ENCODE measurements at places on chromosomes 1 and 21. TPM values are rescaled to one million over a fixed set of nuclear protein-coding genes. Genes with fewer than 3 reads are reported as not detected.

CLDN8 gene
- not detected for total RNA-seq

KIF21B gene
- total RNA-seq = 0.32 TPM

SDE2 gene
- 31.5 TPM for total RNA-seq

AADACL3 gene
- not detected for total RNA-seq

KIF26B gene
- 12.1 TPM for total RNA-seq

PTPN22 gene
- 0.86 TPM for total RNA-seq

UBE2Q1 gene
- total RNA-seq = 36.3 TPM

RNF186 gene
- total RNA-seq = not detected

LRRC7 gene
- total RNA-seq = 0.32 TPM

CITED4 gene
- 1.7 TPM for total RNA-seq

ALX3 gene
- not detected for total RNA-seq

- peak; percentile 56 for DNase-seq
Measured at GRCh38 chr21:26715878-26716506, 129.2 kb downstream of the ADAMTS1 start.

- no peak for DNase-seq
Measured at GRCh38 chr1:8077602-8078001, 51.5 kb upstream of the ERRFI1 start.

DNA sequence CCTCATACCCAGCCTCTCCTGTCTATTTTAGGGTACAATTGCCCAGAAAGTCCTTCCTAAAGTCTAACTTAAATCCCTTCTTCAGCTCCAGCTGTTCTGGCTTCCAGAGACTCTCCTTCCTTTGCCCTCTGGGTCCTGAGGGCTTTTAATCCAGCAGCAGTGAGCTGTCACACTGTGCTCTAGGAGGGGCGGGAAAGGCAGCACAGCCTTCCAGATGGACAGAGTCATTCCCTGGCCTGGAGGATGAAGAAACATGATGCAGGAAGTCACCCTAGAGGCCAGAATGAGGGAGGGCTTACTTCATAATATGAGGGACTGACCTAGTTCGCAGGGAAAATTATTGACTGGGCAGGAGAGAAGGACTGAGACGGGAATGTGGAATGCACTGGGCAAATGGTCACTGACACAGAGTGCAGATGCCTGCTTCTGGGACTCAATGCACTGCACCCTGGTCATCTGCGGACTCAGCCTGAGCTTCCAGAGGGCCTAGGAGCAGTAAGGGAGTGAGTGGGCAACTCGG lies 1.3 kb downstream of the SH2D2A start:
- DNase-seq = peak; percentile 93

DNA sequence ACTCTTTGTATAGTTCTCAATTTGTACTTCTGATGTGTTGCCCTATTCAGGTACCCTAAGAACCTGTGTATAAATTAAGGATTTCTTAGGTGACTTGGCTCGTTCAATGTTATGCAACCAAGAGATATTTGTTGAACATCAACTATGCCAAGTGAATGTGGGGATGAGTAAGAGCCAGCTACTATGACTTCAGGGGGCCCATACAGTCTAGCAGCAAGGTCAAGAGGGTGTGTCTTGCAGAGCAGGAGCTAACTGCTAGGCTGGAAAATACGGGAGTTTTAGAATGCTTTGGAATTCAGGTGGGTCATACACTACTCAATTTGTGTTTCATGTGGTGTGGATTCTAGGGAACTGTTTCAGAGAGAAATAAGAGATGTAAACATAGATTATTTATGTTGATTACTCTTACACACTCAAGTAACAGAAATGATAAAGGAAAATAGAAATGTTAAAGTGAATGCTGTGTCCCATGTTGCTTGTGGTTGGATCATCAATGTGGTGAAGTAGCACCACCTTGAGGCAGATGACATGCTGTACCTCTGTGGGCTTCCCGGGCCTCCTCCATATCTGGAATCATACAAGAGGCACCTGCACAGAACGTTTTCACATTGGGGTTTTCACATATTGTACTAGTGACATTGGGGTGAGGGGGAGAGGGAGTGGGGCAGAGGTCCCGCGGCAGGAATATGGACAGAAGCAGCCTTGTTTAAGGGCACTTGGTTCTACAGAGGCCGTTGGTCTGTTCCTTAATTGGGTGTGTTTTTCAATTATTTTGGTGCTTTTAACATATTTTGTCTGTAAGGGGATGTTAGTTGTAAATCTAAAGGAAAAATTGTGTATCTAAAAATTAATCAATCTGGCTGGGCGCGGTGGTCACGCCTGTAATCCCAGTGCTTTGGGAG lies 12.4 kb downstream of the ARPC5 start:
- DNase-seq = peak; percentile 64

- no peak for DNase-seq
Measured at GRCh38 chr1:36567601-36568341, 85.1 kb upstream of the CSF3R start.

- DNase-seq = peak; percentile 17
Measured at GRCh38 chr1:151828921-151829320, 2.7 kb downstream of the RORC start.

DNA sequence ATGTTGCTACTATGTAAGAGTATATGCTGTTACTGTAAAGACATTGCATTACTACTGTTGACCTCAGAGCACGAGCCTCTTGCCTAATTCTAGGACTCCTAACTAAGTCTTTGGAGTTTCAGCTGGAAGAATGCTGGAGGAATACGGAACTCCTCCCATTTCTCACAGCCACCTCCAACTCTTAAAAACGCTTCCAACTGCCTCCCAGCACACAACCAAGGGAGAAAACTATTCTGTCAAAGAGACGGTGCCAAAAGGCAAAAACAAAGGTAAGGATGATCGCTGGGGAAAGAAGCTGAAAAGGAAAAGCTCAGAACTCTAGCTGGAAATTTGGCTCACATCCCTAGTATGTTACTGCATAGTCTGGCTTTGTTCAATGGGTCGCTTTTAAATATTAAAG lies at the start of gene FMO2:
TSS of gene FMO2 (plus strand) at position 210 of the 400 bp plus-strand sequence. CDS start 414 bp downstream, outside the sequence.
- peak; percentile 54 for DNase-seq

DNA sequence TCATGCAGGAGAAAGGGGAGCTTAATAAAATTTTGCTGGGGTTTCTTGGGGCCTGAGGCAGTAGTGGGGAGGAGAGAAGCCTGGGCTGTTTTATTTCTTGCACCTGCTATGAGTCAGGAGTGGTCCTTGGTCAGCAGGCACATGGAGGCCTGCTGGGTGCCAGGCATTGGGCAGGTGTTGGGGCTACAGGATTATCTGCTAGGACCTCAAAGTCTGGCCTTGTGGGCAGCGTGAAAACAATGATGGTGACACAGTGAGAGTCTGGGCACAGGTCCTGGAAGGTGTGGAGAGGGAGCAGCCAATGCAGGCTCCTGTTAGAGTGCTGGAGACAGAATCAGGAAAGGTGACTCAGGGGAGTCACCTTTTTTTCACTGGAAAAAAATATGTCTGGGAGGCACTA lies 17.2 kb downstream of the ROR1 start:
- DNase-seq = no peak

- DNase-seq = peak; percentile 36
Measured at GRCh38 chr1:11664336-11665065, 501 bp downstream of the FBXO6 start.

DNA sequence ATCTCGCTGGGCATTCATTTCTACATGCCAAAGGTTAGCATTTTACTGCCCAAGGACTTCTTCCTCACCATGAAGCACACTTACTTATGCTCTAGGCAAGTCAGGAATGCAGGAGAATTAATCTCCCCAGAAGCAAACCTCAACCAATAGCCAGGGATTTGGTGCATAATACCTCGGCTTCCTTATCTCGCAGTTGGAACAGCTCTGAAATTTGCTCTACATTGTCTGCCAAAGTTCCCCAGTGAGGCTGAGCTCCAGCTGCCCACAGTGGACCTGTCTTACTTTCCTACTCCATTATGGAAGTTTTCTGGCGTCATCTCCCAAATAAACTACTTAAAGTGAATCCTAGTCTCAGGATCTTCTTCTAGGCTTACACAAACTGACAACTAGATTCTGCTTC lies 57.6 kb upstream of the PPM1J start:
- DNase-seq = no peak

DNA sequence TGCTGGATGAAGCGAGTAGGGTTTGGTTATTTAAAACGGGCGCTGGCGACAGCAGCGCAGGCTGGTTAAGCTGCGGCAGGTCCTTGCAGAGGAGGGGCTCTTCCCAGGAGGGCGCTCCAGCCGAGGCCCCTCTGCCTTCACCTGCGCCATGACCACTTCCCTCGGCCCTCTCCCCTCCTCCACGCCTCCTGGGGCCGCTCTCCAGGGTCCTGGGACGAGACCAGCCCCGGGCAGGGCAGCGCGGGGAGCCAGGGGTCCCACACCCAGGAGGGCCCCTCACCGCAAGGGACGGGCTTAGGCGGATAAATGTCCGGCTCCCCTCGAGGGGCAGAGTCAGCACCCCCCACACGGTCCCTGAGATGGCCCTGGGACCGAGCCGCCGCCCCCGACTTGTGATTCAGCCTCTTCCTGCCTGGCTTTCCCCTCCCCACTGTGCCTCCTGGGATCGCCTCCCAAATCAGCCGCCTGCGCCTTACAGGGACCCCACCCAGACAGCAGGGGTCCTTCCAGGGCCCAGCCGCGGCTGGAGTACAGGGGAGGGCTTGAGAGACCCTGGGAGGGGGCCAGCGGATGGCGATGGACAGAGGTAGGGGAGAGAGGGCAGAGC lies 380.7 kb downstream of the MATN1 start:
- DNase-seq = no peak

GRCh38 chr1:89873770-89874169 lies 52.9 kb downstream of the LRRC8D start:
- peak; percentile 87 for DNase-seq

- DNase-seq = no peak
Measured at GRCh38 chr1:39652554-39652953, 13.1 kb upstream of the HEYL start.

DNA sequence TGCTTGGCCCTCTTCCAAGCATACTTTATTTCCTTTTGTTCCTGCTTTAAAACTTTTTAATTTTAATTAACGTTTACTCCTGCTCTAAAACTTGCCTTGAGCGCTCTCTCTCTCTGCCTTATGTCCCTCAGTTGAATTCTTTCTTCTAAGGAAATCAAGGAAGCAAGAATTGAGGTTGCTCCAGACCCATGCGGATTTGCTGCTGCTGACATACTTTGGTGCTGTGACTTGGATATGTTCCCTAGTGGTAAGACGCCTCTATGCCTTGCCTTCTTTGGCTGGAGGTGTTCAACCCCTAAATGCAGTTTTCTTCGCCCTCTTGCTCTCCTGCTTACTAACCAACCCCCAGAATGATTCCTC lies 148.1 kb downstream of the ADSS2 start:
- no peak for DNase-seq

DNA sequence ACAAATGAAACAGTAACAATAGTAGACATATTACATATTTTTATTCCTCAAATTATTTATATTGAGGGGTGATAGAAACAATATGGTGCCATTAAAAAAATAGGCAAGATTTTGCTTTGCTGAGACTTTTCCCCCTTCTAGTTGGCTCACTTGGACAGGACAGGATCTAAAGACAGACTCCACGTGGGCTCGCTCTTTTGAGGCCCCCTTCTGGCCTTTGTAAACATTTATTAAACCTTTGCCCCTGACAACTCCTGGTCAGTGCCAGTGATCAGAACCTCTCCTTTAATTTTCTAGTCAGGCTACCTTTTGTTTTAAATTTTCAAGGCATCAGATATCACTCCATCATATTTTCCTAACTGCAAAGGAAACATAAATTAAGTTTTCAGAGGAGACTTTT lies 49.7 kb upstream of the IFI44L start:
- no peak for DNase-seq

DNA sequence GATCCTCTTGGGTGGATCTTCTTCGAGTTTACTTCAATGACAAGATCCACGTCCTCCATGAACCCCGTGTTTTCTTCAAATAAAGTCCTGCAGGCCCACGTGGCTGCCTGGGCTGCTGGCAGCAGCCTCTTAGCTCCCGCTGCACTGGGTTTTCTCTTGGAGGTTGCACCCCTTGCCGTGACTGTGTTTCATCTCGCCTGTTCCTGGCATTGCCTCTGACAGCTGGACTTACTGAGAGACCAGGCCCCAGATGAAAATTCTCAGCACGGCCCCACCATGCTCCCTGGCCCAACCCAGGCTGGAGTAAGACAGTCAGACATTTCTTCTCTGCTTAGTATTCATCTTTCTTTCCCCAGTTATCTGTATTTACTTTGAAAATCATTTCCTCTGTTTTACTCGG lies 274.8 kb upstream of the RUNX1 start:
- DNase-seq = peak; percentile 88

DNA sequence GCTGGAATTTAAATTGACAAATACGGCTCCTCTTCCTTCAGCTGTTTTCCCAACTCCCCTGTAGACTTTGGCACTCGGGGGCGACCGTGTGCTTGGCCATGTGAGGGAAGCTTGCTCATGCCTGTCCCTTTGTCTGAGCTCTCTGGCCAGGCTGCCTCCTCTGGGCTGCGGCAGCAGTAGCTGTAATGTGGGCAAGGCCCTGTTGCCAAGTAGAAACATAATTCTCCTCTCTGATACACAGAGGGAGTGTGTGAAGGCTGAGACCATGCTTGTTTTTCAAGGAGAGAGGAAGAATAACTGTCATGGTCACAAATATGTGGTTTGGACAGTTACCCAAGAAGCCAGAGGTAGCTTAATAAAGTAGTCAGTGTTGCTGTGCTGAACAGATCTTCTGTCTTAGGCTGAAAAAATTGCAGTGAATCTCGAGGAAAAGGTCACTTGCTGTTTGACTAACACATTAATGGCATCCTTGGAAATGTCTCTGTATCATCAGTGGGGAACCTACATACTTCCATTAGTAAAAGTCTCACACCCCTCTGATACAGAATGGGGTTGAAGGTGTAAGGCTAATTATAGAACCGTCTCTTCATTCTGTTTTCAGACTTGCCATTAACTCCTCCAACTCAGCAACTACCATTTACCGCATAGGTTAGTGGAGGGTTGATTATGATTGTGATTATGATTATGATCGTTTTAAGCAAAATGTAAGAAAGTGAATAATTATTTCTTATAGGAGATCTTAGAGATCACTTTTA lies 94.6 kb downstream of the TGFB2 start:
- no peak for DNase-seq

GRCh38 chr1:235259133-235259778 lies 68.7 kb downstream of the ARID4B start:
- no peak for DNase-seq

GRCh38 chr1:206744683-206745082 lies 25.9 kb upstream of the IL19 start:
- DNase-seq = peak; percentile 30

GRCh38 chr1:82837766-82838465 lies 1037.2 kb downstream of the ADGRL2 start:
- DNase-seq = peak; percentile 2

GRCh38 chr1:214518361-214518760 lies 33.0 kb downstream of the PTPN14 start:
- DNase-seq = no peak

DNA sequence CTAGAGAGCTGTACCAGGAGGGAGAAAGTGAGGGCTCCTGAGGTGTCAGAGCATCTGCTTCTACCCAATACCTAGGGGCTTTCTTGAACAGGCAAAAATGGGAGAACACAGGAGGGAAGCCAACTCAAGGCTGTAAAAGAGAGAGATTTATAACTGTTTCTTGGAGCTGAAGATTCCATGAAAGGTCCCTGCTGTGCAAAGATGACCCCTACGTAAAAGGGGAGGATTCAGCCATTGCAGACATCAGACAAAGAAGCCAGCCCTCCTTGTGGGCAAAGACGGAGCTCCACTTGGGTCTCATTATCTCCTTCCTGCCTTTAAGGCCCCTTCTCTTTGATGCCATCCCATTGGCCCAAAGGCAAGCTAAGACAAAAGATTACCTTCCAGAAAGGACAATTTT lies 524.1 kb upstream of the CAMK1G start:
- DNase-seq = no peak
